NCI-H748 treated with DMSO at 0.1 percent for 48 hours (cell line): ENCODE measurements at places on chromosomes 4 and X.

DNA sequence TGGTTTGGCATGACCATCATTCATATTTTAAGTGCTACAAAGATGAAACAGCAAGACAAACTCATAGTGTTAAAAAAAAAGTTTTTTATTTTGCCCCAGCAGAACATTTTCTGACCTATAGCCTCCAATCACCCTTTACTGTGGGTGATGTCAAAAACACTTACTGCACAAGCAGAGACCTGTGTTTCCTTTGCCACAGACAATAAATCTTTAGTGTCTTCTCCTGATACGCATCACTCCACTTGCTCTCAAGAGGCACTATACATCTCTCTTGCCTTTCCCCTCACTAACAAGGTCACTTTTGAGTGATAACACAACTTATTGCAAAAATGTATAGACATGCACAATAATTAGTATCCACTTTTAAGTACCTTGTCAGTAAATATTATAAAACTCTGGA lies 125.6 kb downstream of the ANTXR2 start:
- DNase-seq, result no peak

GRCh38 chr4:108527723-108528122 lies 92.7 kb upstream of the RPL34 start:
- no peak for DNase-seq

- DNase-seq, result no peak
Observed at GRCh38 chr4:67581208-67581857, 22.8 kb downstream of the STAP1 start.

DNA sequence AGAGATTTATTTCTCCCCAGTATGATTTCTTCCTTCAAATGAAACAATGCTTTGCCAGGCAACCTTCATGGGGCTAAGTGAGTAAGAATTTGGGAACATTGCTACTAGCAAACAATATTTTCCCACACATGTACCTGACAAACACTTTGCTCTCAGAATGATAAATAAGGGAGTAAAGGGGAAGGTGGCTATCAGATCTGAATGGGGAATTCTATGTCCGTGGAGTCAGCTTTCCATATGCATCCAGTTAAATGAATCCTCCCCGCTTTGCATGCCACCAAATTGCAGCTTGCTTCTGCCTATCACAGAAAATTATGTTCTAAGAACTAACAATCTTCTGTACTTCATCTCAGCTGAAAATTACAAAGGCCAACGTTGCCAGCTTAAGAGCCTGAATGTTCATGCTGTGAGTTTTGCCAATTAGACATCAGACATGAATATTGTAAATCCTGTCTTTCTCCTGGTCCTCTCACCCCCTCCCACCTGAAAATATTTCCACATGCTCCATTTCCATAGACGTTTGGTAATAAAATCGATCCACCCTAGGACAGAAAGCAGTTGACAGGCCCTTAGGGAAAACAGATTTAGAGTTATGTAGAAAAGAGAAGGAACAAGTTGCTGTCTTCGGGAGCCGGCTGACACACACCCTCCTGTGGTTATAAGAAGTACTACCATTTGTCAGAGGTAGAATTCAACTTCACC lies 6.3 kb downstream of the MEPE start:
- DNase-seq, result no peak

DNA sequence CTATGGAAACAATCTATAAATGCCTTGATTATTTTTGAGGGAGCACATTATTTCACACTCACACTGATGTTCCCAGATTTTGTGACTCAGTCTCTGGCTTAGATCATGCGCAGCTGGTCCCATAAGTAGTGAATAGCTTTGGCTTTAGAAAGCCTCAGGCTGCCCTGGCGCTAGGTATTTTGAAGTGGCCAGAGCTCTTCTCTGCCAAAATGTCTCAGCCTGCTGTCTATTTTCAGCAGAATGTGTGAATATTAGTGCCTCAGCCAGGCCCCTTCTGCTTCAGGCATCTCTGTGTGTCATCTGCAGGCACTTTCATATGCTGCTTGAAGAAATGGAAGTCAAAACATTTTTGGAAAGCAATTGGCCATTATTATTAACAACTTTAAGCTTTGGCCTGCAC lies 931.0 kb upstream of the INTU start:
- no peak for DNase-seq

- peak; percentile 9 for DNase-seq
Observed at GRCh38 chr4:37389967-37390580, 145.5 kb downstream of the NWD2 start.

- DNase-seq, result no peak
Observed at GRCh38 chr4:108651014-108651791, 804 bp downstream of the OSTC start.

DNA sequence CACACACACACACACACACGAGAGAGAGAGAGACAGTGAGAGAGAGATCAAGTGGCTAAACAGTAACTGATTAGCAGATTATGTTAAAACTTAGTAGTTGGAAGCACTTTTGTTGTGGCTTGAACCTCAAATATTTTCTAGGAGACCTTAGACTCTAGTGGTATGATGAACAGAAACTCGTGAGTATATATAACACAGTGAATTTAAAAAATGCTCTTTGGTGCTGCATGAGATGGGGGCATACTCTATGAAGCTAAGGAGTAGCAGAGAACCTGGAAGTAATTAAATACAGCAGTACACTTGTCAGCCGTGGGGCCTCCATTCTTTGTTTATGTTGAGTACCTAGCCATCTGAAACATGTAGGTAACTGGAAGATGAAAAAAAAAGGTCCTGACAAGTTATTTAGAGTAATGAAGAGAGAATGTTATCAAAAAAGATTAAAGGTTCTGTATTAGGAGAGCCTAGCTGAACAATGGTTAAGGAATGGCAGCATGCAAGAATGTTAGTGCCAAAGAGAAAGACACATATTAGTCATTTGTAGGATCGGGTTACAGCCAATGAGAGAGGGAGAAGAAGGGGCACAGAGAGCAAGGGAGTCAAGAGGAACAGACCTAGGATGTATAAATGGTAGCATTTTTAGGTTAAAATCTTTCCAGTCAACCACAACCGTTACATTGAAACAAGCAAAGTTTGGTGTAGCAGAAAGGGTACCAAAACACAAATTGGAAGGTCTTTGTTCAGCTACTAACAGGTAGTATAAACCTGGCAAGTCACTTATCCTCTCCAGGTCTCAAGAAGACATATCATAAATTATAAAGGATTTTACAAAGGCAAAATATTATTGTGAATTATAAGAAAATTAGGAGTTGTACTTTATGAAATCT lies 316.7 kb upstream of the DIPK2B start:
- DNase-seq, result no peak

GRCh38 chr4:112284662-112285411 lies 867 bp downstream of the TIFA start:
- DNase-seq, result no peak

DNA sequence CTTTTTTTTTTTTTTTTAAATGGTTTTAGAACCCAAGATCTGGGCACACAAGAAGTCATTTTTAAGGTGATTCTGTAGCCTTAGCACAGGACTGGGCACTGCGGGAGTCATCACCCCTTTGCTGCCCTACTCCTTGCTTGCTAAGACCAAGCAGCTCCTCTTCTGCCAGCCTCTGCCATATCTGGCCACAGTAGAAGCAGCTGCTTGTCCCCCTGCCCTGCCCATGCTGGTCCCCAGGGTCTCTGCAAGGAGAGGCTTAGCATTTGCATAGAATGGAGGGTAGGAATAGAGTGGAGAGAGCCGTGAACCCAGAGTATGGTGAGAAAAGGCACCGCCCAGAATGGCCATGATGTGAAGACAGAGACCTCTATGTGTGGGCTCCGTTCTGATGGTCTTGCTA lies 109.3 kb downstream of the ADRA2C start:
- no peak for DNase-seq

- peak; percentile 6 for DNase-seq
Observed at GRCh38 chr4:163473576-163473975, at the start of gene TKTL2. Gene TKTL2, minus strand, starts transcription at chr4:163473754. Its CDS starts 20 bp downstream, at chr4:163473734.

DNA sequence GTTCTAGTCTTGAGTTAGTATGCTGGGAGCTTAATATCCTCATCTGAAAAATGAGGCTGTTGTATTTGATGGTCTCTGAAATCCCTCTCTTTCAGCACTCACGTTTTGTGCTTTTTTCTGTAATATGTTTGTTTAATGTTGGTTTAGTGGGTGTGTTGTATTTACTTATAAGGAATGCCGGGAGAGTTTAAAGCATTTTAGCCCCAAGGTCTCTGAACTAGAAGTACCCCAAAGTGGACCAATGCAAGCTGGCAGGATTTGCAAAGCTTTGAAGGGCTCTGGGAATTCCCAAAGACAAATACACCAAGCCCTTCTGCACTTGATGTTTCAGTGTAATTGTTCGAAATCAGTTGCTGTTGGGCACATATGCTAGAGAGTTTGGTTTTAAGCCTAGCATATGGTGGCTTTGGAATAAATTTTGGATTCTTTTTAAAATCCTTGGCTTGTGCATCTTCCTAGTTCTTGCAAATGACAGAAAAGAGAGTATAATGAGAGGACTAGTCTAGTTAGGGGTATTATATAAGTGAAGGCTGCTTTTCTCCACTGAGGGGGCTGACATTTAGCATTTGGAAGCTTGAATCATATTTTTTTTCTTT lies 371.4 kb upstream of the BOD1L1 start:
- no peak for DNase-seq

DNA sequence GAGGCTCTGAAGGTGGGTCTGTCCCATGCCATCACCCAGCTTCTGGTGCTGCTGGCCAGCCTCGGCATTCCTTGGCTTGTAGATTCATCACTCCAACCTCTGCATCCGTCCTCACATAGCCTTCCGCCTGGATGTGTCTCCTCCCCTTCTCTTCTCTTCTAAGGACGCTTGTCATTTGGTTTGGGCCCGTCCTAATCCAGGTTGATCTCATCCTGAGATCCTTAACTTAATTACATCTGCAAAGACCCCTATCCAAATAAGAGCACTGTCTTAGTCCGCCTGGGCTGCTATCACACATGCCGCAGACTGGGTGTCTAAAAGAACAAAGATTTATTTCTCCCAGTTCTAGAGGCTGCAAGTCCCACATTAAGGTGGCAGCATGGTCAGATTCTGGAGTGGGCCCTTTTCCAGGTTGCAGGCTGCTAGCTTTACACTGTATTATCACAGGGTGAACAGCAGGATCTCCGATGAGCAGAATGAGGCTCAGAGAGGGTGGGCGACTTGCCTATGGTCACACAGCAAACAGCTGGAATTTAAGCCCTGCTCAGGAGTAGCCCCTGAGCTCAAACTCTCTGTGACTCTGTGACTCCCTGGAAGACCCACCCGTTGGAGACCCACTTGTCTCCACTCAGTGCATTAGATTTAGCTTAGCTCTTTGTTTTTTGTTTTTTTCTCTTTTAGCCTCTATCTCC lies 113.1 kb downstream of the STK32B start:
- no peak for DNase-seq

DNA sequence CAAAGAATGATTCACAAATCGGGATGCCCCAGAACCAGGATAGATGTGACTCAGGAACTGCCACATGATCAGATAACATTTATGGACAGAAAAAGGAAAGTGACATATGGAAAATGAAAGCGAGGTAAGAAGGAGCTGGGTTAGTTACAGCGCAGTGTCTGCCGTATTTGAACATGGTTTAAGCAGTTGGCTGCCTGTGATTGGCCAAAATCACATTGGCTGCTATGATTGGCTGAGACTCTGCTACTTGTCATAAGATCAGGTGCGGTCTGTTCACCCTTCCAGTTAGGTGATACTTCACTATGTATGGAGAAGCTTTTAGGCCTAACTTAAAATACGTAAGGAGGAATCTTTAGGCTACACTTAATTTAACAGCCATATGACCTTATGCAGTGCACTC lies 322.7 kb upstream of the HAND2 start:
- DNase-seq, result no peak

DNA sequence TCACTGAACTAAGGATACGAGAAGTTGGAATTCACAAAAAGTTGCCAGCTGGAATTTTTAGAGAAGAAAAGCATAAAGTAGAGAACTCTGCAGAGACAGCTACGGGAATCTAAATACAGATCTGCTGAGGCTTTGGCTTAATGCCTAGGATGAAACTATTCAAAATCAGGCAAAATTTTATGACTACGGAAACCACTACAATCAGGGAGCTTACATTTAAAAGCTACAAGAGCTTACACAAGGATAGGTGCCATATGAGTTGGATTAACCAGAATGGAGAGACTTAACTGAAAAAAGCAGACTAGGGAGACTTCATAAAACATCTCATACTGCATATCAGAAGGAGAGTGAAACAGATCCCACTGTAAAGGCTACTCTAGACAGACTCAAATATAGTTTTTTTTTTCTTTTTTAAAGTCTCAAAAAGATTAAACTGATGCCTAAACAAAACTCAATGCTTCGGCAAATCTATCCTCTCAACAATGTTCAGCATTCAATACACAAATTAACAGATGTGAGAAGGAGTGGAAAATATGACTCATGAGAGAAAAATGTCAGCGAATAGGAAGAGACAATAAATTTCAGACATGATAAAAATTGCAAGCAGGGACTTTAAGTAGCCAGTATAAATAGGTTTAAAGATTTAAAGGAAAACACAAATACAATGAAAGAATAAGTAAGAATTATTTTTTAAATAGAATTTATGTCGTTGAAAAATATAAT lies 586.1 kb downstream of the FSTL5 start:
- DNase-seq, result no peak

DNA sequence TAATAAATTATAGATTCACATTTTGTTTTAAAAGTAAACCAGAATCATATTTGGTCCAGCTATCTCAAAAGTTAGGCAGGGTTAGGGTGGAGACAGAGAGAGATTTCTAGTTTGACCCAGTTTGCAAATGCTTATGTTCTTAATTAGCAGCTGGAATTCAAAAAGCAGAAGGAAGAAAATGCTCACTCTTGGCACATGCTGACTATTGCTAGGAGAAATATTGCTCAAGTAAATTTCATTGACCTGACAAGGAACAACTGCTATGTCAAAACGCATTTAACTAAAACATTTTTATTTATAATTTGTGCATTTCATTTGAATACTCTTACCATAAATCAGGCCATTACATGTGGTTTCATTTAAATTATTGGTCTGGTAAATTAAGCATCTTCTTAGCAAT lies 131.8 kb downstream of the GLRA3 start:
- DNase-seq, result no peak

GRCh38 chr4:177546745-177547144 lies 104.5 kb upstream of the AGA start:
- no peak for DNase-seq

DNA sequence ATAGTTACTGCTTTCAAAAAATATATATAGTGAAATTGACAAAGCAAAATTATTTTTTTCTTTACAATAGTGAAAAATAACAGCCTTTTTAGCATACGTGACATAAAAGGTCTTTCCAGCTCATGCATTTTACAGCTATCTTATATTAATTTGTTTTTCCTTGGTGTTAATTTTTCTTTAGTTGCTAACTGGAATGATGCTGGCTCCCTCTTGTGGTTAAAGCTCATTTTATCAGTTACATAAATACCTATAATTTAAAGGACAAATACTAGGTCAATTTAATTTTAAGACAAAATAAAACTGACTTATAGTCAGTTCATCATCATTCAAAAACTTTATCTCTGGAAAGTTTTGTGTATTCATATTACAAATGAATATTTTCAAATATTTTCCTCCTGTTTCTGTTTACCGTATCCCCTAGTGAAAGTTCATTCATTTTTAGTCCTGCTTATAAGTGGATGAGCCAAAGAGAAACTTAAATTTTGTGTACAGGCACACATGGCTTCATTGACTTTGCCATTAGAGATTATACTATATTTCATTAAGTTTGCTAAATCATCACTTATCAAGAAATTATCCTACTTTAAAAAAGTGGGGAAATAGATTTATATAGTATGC lies 9.9 kb upstream of the ANAPC4 start:
- peak; percentile 19 for DNase-seq

- no peak for DNase-seq
Observed at GRCh38 chr4:72128741-72129140, 96.9 kb downstream of the NPFFR2 start.

- no peak for DNase-seq
Observed at GRCh38 chr4:623914-624566, 1.3 kb upstream of the PDE6B start.

GRCh38 chr4:23911675-23912455 lies 22.0 kb upstream of the PPARGC1A start:
- no peak for DNase-seq
